DMS 273 treated with DMSO at 0.1 percent for 48 hours (cell line): ENCODE measurements at places on chromosomes 1 and 21.

- DNase-seq: no peak
These were observed 40.2 kb downstream of the APP start for GRCh38 chr21:26130249-26130881.

- no peak for DNase-seq
These were observed 315.4 kb downstream of the LMO4 start for GRCh38 chr1:87644033-87644578.

DNA sequence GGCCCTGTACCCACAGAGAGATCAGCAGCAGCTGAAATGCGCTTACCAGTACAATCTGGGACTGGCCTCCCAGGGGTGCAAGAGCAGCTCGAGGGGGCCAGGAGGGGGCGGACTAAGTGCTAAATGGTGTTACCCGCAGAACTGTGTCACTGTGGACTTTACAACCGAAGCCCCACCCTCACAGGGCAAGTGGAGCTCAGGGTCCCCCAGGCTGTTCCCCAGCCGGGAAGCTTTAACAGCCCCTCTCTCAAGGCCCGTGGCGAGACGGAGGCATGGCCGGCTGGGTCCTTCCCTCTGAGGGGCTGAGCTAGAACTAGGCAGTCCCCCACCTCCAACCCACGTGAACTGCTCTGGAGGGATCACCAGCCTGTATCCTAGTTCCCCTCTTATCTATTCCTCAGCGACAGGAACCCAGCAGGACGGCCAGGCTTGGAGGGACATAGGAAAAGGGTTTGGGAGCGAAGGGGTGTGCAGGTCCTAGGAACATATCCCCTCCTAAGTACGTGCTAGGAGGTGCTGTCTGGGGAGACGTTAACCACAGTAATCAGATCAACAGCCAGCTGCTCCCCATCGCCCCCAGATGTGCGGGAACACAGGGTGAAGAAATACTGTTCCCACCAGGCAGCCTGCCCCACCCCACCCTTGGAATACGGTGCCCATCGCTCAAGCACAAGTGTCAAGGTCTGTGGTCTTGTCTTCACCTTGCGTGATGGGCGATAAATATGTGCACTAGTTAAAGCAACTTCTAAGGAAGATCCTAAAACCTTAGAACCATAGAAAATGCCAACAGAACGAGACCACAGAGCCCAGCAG lies 24.4 kb downstream of the ZBTB17 start:
- DNase-seq: no peak

DNA sequence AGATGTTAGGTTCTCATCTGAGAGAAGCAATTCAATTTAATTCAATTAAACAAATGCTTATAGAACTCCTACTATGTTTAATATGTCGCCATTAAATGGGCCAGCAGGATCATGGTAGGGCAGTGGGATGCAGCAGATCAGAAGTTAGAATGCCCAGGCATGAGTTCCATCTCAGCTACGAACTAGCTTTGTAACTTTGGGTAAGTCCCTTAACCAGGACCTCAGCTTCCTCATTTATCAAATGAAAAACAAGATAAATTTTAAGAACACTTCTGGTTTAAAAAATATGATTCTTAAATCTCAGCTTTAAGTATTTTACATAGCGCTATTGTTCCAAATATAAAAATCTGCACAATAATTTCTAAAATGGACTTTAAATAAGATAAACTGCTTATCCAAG lies 67.5 kb upstream of the GFI1 start:
- no peak for DNase-seq

DNA sequence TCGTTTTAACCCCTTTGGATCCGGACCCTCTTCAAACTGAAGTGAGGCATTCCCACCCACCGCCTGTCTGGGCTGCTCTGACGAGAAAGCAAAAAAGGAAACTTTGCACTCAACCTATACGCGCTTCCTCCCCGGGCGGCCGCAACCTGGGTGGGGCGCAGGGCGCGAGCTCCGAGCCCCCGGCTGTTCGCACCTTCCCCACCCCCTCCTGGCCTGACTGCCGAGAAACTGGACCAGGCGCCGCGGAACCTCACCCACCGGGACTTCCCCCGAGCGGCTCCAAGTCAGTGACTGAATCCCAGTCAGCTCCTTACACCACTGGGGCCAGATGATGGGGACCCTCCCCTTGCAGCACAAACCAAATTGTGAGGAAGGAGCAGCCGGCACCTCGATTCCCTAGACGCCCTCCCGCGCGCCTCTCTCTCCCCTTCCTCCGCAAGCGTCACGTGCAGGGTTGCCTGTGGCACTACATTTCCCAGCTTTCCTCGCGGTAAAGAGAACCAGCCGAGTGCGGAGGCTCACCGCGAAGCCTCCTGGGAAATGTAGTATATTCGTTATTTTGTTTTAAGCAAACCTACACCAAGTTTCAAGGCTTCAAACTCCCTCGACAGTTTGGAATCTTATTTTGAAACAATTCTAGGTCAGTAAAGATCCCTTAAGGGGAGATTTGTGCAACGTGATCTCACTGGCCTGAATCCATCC lies at the start of gene RAB29:
RAB29 (minus strand) TSS at position 468 of the 702 bp plus-strand sequence. CDS start 526 bp downstream, outside the sequence.
- DNase-seq: peak; percentile 80

- peak; percentile 11 for DNase-seq
These were observed 42.5 kb upstream of the DISC1 start for GRCh38 chr1:231584117-231584516.

GRCh38 chr1:110620250-110620615 lies 14.1 kb upstream of the KCNA2 start:
- no peak for DNase-seq

- peak; percentile 32 for DNase-seq
These were observed 73.7 kb downstream of the URB2 start for GRCh38 chr1:229699613-229700267.

DNA sequence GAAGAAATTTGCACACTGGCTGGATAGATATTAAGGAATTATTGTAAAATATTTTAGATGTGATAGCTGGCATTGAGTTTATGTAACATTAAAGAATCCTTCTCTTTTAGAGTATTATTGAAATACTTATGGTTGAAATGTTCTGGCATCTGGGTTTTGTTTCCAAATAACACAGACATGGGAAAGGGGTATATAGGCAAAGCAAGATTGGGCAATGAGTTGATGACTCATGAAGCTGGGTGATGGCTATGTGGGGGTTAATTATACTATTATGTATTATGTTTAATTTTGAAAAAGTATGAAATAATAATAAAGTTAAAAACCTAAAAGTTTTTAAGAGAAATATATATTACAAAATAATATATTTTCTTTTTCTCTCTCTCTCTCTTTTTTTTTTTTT lies 12.5 kb upstream of the PTPN14 start:
- DNase-seq: no peak

DNA sequence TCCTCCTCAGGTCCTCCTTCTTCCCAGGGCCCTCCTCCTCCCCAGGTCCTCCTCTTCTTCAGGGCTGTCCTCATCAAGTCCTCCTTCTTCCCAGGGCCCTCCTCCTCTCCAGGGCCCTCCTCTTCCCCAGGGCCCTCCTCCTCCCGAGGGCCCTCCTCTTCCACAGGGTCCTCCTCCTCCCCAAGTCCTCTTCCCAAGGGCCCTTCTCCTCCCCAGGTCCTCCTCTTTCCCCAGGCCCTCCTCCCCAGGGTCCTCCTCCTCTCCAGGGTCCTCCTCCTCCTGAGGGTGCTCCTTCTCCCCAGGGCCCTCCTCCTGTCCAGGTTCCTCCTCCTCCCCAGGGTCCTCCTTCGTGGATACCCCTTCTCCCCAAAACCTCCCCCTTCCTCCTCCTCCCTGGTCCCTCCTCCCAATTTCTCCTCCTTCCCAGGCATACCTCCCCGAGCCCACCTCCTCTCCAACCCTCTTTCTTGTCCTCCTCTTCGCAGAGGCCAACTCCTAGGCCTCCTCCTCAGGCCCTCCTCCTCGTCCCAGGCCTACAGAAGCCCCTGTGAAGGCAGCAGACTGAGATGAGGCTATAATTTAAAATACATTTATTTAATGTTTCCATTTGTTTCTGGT lies 29.5 kb downstream of the WNT9A start:
- no peak for DNase-seq

- no peak for DNase-seq
These were observed 18.6 kb upstream of the PTPRC start for GRCh38 chr1:198620218-198620617.

DNA sequence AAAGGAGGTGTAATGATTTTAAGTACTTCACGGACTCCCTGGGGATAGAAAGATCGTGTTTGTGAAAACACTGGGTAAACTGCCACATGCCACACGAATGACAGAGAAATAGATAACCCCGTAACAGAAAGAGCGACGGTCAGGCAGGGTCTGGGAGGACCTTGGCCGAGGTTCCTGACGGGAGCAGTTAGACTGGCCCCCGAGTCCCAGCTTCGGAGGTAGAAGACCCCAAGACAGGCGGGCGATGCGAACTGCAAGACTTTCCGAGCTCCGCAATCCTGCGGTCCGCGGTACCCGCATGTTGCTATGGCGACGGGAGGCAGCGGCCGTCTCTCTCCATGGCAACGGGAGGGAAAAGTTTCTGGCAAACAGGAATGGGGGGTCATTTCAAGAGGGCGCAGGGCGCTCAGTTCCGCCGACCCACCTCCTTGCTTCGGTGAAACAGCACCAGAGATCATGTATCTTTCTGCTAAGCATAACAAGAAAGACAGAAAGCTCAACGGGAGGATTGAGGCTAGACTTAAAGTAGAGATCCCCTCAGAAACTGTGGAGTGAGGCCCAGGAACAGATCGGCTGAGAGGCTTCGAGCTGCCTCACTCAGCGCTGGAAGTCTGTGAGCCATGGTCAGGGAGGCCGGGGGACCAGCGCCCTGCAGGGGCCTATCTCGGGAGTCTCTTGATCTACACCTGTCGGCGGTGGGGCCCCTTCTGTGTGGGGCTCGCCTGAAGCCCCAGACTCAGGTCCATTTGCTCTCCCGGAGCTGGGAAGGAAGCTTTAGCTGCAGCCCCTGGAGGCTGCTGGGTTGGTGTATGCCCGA lies 685 bp upstream of the SYT6 start:
- peak; percentile 22 for DNase-seq

GRCh38 chr1:237851210-237851845 lies 39.4 kb downstream of the ZP4 start:
- peak; percentile 63 for DNase-seq

DNA sequence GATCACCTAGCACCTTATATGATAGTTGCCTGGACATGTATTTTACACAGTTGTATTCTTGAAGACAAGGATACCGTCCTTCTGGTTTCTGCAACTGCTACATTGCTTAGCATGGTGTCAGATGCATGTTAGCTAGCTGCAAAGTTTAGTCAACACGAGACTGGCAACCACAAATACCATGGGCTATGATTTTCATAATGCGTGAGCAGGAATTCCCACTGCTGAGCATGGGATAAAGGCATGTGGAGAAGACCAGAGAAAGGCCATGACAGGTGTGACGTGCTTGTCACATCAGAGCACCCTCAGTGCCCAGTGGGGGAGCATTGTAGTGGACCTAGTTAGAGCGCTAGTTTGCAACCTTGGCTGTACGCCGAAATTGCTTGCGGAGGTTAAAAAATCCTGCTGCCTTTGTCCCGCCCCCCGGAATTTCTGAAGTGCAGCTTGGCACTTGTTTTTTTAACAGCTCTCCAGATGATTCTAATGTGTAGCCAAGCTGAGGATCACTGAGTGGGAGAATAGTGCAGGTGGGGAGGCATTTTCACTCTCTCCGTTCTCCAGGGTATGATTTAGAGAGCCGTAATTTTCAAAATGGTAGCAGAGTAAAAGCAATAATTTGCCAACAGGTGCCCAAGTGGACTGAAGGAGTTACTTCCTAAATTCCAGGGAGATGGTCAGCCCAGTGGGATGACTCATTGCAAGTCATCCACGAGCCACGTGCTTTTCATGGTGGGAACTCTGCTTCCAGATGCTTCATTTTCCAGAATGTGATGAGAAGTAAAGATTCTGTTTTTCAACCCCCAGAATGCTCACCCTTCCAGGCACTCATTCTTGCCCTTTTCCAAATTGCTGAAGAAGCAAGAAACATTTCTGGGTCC lies 81.0 kb downstream of the CNIH3 start:
- no peak for DNase-seq

DNA sequence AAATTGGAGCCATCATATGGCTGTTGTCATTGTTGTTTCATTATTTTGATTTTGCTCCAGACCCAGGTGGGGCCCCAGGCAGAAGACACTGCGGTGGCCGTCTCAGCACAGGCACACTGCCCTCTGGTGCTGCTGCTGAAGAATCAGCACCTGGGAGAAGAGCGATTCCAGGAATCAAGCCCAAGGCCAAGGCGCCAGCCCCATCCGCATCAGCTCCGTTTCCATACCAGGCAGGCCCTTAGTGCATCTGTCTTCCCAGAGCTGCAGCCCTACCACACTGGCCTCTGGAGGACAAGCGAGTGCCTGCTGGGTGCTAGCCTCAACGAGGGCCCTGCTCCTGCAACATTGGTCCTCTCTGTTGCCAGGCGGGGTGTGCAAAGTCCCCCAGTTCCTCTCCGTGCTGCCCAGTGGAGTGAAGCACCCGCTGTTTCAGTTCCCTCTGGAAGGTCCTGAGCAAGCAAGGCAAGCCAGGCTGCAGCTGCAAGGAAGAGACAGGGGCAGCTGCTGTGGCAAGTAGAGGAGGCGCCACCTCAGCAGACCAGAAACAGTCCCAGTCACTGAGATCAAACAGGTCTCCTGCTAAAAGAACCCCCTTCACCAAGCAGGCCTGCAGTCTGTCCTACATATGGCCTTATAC lies 5.2 kb downstream of the GRIK3 start:
- DNase-seq: no peak

DNA sequence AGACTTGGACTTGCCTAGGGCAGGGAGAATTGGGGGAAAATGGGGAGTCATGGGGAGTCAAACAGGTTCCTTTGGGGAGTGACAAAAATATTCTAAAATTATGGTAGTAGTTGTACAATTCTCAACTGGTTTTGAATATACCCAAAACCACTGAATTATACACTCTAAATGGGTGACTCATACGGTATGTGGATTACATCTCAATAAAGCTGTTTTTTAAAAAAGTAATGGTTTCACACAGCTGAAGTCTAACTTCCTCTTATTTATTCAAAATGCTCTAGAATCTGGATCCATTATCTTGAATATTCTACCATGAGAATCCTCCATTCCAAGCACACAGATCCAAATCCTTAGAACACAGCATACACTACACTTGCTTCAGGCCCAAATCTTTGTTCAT lies 11.1 kb downstream of the EIF4G3 start:
- DNase-seq: no peak

GRCh38 chr21:41856572-41856971 lies 22.6 kb downstream of the PRDM15 start:
- no peak for DNase-seq

- no peak for DNase-seq
These were observed 32.2 kb upstream of the CD1D start for GRCh38 chr1:158148468-158148867.

GRCh38 chr1:178579562-178579961 lies 66.7 kb downstream of the TEX35 start:
- no peak for DNase-seq

GRCh38 chr21:43274022-43274945 lies 105.5 kb downstream of the CRYAA start:
- DNase-seq: no peak

GRCh38 chr1:214702556-214702955 lies 99.6 kb downstream of the CENPF start:
- DNase-seq: no peak

GRCh38 chr1:202254454-202255252 lies 61.1 kb downstream of the LGR6 start:
- DNase-seq: no peak

GRCh38 chr1:6580593-6581409 lies 1.0 kb downstream of the ZBTB48 start:
- DNase-seq: no peak

GRCh38 chr1:184664661-184665060 lies 90.0 kb downstream of the EDEM3 start:
- DNase-seq: no peak
